Activated effector memory CD4-positive, alpha-beta T cell treated with anti-CD3 and anti-CD28 coated beads, Interleukin-2, amount 50 U/mL, for 16 hours (primary cell): ENCODE measurements at places on chromosomes 1 and 21.

DNA sequence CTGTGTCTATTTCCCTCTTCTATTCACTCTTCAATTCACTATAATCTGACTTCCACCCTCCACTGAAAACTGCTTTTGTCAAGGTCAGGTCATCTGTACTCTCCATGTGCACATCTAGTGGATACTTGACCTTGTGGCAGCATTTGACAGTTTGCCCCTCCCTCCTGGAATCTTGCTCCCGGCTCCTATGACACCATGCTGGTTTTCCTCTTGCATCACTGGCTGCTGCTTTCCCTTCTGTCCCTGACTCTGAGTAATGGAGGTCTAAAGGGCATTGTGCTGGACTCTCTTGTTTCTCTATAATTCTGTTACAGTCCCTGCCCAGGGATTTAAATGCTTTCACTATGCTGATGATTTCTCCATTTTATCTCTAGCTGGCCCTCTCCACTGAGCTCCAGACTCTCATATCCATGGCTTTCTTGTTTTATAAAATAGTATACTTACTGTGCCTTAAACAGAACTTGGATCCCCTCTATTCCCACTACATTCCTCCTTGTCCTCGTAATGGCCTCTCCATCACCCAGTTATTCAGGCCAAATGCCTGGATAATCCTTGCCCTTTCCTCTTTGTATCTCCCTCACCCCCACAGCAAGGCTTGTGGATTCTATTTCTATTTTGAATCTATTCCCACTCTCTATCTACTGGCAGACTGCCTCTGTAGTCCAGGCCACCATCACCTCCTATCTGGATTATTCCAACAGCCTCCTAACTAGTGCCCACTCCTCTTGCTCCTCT is 36.8 kb upstream of the PODN start:
- DNase-seq = no peak

- no peak for DNase-seq
Measured at GRCh38 chr1:208006258-208006920, 95.5 kb upstream of the CD34 start.

GRCh38 chr1:150263549-150263948 is 5.3 kb downstream of the APH1A start:
- no peak for DNase-seq

DNA sequence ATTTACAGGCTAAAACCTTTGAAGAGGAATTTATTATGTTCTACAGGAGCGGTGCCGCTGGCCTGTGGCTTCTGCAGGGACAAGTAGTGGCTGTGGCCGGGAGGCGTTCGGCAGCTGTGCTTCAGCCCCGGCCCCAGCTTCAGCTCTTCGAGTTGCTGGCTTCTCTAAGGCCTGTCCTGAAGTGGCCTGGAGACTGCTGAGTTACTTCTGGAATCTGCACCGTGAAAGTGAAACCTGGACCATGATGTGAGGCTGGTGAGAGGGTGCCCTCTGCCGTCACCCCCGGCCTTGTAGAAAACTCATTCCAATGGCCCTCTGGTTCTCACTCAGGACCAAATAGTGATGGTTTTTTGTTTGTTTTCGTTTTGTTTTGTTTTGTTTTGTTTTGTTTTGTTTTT is 48.1 kb downstream of the PRKCZ start:
- DNase-seq = no peak

DNA sequence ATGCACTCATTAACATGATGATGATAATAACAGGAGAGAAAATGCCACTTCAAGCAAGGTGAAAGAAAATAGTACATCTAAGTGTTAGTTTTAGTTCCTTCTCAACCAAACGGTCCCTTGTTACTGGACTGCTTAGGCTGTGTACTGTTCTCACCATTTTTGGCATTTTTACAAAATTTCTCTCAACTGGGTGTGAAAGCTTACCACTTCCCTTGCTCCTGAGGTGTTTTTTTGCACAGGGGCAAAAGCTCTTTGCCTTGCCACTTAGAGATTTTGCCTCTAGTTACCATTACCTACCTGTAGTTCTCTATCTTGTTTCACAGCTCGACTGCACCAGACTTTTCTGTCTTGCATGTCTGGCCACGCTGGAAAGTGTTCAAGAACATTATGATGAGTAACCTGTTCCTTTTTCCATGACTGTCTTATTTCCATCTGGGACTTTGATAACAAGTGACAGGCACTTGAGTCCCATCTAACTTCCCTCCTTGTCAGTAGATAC is 10.7 kb downstream of the NEK7 start:
- DNase-seq = no peak
